Stimulated activated CD4-positive, alpha-beta T cell treated with anti-CD3 and anti-CD28 coated beads, Interleukin-2, amount 100 ng/mL, for 48 hours (primary cell): ENCODE measurements at places on chromosomes 11 and 22.

DNA sequence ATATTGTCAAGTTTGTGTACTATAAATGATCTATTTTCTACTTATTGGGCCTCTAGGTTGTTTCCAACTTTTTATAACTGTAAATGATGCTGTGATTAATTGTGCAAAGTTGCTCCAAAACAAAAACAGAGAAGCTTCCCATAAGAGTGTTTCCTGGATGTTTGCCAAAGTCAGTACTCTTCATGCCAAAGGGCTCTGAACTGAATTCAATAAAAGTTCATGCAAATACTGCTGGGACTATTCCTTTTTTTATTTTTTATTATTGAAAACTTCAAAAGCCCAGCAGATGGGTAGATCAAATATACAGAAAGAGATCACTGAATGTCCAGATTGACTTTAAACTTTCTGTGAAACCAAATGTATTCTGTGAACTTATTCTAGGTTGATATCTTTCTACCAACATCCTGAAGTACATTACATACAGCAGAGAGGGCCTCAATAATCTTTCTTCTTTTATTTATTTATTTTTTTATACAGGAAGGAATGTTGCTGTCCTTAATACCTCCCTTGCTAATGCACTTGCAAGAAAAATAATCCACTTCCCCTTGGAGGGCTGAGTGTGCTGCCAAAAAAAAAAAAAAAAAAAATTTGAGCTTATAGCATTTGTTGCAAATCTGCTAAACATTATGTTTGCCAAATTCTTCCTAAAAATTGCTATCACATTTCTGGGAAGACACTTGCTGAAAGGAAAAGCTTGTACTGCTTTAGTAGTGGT is 53.0 kb downstream of the CTSC start:
- no peak for DNase-seq

DNA sequence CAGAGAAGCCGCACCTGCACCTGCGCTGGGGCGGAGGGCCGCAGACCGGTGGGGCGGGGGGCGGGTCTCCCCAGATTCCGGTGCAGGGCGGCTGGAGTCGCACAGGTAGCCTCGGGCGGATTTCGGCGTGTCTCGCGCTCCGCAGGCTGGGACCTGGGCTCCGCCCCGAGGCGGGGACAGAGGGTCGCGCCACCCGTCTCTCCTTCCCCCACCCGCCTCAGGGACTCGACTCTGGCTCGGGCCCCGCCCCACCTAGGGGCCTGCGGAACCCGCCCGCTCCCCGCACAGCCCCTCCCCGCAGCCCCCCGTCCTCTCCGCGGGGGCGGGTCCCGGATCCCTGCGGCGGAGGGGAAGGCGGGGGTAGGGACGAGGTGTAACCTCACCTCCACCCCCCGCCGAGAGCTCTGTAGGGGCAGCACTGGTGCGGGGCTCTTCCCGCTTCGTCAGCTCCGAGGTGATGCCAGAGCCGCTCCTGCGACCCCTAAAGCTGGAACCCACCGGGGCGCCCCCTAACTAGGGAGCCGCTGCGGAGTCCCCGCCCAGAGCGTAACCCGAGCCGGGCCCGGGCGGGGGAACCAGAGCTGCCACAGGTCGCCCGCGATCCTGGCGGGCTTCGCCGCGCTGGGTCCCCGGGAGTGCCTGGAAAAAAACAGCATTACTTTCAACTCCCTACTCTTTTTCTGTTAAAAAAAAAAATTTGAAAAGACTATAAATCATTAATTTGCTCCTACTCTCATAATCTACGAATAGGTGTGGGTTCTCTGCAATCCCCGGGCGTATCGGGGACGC is at the start of gene SLC29A2:
SLC29A2 (minus strand) TSS at position 134 of the 789 bp plus-strand sequence. CDS start 169 bp downstream, outside the sequence.
- DNase-seq = peak; percentile 74

- no peak for DNase-seq
Observed at GRCh38 chr11:78825591-78826020, 250.9 kb upstream of the NARS2 start.

- DNase-seq = no peak
Observed at GRCh38 chr22:43262990-43263644, 76.2 kb upstream of the TTLL12 start.

DNA sequence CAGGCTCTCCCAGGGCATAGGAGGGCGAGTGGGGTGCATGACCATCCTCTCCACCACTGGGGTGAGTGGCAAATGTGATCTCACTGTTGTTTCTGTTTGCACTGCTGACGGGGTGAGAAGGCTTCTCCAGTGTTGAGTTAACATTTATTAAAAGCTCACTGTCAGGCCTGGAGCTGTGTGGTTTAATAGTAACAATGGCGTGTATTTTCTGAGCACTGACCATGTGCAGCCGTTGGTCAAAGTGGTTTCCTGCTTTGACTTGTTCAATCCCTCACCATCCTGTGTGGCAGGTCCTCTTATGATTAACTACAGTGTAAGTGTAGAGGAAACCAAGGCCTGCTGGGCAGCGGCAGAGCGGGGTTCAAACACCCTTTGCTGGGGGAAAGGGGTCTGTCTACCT is 4.4 kb downstream of the A4GALT start:
- DNase-seq = no peak

DNA sequence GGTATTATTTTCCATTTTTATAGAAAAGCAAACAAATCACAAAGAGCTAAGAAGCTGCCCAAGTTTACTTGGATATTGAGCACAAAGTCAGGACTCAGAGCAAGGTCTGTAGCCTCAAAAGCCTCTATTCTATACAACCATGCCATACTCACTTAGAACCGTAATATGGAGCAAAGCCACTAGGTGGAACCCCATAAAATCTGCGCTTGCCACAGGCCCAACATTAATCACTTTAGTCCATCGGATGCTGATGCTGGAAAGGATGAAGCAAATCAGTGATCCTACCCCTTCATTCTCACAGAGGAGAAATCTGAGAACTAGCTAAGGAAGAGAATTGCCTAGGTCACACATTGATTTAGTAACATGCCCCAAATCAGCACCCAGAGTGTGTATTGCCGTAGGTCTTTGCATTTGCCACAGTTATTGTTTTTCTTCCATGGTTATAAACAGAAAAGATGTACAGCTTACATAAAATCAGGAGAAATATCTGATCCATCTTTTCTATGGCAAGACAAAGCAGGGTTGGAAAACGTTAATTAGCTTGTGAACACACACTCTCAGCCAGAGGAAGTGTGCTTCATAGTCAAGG is 56.7 kb upstream of the RAB38 start:
- DNase-seq = peak; percentile 3

DNA sequence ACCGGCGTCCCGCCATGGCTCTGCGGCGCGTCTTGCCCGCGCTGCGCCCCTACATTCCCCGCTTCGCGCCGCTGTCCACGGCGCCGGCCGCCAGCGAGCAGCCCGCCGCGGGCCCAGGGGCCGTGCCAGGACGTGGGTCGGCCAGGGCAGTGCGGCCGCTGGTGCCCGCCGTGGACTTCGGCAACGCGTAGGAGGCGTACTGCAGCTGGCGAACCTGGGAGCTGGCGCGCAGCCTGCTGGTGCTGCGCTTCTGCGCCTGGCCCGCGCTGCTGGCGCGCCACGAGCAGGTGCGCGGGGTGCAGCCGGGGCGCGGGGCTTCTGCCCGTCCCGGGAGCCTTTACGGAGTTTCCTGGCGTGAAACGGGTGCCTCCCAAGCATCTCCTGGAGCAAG is 20.1 kb downstream of the DGCR6L start:
- DNase-seq = no peak

DNA sequence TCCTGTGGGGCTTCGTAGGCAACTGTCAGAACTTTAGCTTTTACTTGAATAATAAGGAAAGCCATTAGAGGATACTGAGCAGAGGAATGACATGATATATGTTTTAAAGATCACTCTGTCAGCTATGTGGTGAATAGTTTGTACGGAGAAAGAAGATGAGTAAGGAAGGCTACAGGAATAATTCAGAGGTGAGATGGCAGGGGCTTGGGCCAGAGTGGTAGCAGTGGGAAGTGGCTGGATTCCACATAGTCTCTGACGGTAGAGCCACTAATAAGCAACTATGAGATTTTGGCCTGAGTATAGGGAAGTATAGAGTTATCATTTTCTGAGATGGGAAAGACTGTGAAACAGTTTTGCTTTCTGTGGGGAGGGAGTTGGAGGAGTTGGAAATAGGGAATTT is 93.9 kb upstream of the MTMR2 start:
- no peak for DNase-seq

GRCh38 chr22:20247010-20247505 is 21.1 kb downstream of the RTN4R start:
- no peak for DNase-seq

GRCh38 chr22:48794906-48795305 is 1032.8 kb downstream of the BRD1 start:
- DNase-seq = no peak

- DNase-seq = no peak
Observed at GRCh38 chr11:76280151-76280881, 74.0 kb upstream of the WNT11 start.

DNA sequence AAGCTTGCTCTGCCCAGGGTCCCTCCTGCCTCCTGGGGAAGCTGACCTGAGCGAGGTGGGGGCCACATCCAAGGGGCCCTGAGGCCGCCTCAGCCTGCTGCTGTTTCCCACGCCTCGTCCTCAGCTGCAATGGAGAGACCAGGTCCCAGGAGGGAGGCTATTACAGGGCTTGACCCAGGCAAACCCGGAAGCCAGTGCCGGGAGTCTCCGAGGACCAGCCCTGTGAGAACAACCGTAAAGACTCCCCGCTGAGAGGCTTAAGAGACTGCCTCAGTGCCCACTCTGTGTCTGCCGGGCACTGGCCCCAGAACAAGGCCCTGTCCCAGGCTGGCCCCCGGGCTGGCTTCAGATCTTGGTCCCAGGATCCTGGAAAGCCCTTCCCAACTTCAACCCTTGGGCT is 124.3 kb upstream of the FGF3 start:
- DNase-seq = no peak

GRCh38 chr11:112584672-112585071 is 324.0 kb upstream of the PLET1 start:
- DNase-seq = no peak

DNA sequence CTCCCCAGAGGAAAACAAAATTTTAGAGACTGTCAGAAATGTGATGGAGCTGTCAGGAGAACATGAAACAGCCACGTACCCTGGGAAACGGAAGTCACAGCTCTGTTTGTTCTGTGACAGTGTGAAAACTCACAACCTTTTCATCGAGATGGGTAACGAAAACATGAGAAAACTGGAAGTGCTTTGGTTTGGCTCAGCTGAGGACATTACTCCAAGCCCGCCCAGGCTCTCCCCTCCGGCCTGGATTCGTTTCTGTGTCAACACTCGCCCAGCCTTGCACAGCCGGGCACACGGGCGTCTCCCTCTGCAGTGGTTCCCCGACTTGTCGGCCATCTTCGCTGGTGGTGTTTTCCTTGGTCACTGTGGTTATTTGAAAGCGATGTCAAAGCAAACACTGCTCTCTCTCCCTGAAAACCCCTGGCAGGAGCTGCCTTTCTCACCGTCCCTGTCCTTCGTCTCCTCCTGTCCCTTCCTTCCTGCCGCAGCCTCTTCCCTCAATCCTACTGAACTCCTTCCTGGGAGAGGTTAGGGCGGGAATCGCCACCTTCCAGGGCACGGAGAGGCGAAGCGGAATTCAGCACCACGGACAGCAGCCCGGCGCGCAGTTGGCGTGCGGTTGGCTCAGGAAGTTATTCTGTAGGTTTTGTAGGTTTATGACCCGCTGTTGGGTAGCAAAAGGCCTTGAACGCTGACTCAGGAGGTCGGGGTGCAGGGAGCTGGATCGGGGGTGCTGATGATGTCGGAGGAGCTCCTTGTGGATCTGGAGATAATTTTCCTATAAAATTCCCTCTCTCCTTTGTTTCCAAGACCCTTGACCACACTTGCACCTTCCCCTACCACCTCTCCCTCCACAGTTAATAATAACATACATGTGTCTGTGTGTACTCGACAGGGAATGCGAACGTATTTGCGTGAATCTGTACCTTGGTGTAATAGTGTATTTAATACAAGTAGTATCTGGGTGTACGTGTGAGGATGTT is 13.1 kb upstream of the RPS19BP1 start:
- peak; percentile 68 for DNase-seq

GRCh38 chr11:102429691-102430090 is 22.9 kb downstream of the TMEM123 start:
- no peak for DNase-seq

DNA sequence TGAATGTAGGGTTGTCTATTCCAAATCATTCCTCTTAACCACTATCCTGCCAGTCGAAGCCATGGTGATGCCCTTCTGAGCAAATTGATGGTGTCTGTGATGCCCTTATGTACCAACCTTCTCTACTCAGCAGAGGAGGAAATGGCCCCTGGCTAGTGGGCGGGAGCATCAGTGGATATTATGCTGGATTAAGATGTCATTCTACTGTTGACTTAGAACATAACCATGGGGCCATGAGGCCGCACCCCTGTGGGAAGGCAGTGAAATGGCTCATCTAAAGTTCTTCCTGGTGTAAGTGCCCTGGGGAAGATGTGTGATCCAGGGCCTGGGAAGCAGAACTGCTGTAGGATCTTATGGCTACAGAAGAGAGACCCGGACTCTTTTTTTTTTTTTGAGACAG is 20.7 kb upstream of the P2RY2 start:
- no peak for DNase-seq

GRCh38 chr22:23263651-23264555 is 83.6 kb downstream of the BCR start:
- DNase-seq = peak; percentile 9

GRCh38 chr22:35380013-35380412 is 883 bp upstream of the HMOX1 start:
- DNase-seq = no peak

DNA sequence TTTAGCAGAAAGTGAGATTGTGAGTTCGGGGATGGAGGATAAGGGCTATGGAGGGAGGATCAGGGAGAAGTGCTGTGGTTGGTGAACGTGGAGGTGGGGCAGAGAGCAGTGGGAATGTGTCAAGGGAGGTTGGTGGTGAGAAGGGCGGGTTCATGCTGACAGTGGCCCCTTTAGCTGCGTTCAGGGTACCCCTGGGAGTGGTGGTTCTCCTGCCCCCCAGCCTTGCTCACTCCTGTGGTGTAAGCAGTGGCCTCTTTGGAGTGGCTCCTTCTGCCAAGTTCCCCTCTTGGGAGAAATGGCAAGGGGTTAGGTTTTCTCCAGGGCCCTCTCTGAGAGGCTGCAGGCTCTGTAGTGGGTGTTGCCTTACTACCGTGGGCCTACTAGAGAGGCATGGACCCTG is 16.1 kb upstream of the NECTIN1 start:
- no peak for DNase-seq

DNA sequence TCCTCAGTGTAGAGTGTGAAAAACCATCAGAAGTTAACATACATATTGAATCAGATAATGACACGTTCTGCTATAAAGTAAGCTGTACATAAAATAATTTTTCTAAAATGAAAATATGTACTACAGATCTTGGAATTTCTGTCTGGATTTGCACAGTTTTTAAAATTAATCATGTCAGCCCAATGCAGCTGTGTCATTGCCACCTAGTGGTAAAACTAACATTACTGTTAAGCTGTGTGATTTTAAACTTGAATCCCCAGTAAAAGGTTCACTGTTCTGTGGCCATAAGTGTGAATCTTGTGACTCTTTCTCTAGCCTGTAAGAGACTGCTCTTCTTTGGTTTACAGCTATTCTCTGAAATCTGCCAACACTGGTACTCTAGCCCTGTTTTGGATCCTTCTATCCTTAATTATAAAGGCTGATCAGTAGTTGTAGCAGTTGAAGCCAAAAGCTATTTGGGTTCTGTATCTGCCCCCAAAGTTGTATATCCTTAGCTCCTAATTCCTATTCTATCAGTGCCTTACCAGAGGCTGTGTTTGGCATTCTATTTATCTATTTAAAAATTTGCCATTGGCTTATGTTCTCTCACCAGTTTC is 4.0 kb downstream of the JRKL start:
- no peak for DNase-seq
